Fibroblast of skin of abdomen (primary cell): ENCODE measurements at places on chromosomes 16 and 17.

DNA sequence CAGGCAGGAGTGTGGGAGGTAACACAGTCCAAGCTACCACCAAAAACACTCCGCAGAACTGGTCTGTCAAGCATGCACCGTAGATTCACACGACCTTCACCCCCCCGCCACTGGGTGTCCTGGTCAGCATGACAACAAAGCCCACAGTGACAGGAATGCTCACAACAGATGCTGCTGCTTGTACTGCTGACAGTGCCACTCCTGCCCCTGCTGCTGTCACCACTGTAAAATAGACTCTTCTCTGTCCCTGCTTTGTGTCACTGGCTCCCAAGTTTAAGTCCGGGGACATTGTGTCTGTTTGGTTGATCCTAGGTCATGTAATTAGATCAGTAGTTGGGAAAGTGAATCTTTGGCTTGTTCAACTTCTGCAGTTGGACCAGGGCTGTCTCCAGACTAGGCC lies 7.0 kb upstream of the ODF4 start:
- no peak for DNase-seq

- DNase-seq, result peak; percentile 66
Measured at GRCh38 chr17:27544350-27545131, 86.4 kb upstream of the LGALS9 start.

- DNase-seq, result no peak
Measured at GRCh38 chr17:67569873-67570272, 147.9 kb upstream of the NOL11 start.

- DNase-seq, result peak; percentile 20
Measured at GRCh38 chr16:5895976-5896375, 798.4 kb upstream of the EEF2KMT start.

DNA sequence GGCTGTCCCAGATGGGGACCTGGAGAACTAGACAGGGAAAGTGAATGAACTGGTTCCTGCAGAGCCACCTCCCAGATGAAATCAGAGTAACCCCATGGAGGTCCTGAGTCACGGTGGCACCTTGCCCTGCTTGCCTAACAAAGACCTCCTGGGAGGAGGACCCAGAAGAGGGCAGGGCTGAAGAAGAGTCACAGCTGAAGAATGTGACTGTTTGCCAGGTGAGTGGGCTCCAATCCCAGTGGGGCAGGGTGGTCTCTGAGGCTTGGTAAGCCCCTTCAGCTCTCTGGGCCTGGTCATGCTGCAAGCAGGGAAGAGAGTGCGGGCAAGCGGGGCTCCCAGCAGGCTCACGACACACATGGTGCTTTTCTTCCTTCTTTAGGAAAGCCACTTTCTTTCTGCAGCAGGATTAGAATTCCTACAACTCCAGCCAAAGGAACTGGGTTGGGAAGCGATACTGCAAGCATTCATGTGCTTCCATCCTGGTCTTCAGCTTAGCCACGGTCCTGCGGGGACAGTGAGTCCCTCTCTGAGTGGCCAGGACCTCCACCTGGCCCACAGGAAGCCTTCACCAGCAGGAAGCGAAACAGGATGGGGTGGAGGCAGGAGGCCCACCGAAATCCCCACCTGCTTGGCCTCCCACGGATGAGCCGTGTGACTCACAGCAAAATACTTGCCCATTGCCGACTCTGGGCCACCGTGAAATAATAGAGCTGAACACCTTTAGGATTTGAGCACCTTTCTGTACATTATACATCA lies 4.3 kb downstream of the C16orf74 start:
- DNase-seq, result peak; percentile 38

DNA sequence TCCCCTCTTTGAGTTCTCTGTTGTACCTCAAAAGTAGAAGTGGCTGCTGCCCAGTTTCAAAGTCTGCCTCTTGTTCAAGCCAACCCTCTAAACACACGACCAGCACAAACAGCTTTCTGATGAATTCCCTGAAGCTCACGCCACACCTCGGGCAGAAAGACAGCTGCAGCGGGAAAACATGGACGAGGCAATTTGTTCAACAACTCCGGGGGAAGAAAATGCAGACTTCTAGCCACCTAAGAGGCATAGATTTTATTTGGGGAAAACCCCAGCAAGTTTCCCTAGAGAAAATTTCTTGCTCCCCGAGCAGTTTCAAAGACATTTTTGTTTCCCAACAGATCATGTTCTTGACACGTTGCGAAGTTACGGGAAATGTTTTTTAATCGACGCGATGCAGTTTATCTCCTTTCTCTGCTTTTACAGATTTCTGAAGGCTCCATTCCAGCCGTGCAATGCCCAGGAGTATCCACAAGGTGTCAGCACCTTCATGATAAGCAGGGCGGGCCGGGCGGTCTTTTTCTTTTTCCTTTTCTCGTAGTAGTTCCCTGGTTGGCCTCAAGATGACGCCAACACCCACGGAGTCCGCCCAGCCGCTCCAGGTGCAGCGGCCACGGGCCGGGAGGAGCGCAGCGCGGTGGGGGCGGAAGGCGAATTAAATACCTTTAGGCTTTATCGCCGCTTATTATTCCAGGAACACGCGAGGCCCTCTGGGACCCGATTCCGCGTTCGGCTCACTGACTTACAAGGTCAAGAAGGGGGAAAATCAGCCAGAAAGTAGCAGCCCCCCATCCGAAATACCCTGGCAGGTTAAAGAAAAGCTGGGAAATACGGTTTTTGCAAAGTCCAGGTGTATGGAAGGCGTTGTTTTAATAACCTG lies 2.9 kb upstream of the FOXC2 start:
- DNase-seq, result peak; percentile 86

DNA sequence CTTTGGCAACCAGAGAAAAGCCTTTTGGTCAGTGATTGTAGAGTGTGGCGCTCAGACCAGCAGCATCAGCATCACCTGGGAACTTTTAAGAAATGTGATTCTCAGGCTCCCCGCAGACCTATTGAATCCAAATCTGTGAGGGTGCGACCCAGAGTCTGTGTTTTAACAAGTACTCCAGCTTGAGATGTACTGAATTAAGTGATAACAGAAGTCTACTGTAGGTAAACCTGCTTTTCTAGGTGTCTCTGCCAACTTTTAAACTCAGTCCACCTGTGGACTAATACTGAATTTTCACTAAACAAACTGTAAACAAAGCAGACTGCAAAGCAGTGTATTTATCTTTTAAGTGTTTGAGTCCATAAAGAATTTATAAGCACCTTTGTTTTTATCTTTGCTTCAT lies 43.6 kb downstream of the NUP93 start:
- DNase-seq, result no peak

DNA sequence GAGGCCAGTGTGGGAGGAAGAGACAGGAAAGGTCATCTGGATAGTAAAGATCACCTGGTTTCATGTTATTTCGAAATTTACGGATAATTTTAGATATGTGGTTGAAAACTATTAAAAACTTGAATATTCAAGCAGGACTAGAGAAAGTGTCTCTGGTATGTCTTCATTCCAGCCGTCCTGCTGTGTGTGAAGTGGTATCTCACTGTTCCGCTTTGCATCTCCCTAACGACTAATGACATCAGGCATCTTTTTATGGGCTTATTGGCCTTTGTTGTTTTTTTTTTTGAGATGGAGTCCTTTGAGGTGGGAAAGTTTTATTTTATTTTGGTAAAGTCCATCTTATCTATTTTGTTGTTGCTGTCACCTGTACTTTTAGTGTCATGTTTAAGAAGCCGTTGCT lies 214.4 kb upstream of the CHMP6 start:
- DNase-seq, result no peak

- no peak for DNase-seq
Measured at GRCh38 chr17:81075307-81075706, 40.4 kb downstream of the BAIAP2 start.

GRCh38 chr16:25155553-25156460 lies 44.3 kb downstream of the LCMT1 start:
- DNase-seq, result peak; percentile 8

- no peak for DNase-seq
Measured at GRCh38 chr17:15900871-15901270, 44.1 kb upstream of the ADORA2B start.
